ENCODE measurements at places on chromosomes 6 and 20.

GRCh38 chr6:66866801-66867200 is 1159.8 kb upstream of the EYS start:
- no peak for DNase-seq

DNA sequence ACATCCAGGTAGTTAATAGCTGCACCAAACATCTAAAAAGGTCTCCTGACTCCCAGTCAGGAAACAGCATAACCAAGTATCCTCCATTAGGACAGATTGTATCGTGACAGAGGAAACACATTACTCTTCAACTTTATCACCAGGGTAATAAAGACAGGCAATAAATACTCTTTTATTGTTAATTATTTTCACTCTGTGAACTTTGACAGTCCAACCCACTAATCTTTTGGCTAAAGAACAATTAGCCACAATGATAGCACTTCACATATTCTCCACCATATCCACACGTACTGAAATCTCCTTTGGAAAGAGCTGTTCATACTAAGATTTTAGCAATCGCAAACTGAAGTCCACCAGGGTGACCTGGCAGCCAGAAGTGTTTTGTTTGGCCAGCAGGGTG is 46.4 kb downstream of the ARHGAP18 start:
- DNase-seq = no peak

DNA sequence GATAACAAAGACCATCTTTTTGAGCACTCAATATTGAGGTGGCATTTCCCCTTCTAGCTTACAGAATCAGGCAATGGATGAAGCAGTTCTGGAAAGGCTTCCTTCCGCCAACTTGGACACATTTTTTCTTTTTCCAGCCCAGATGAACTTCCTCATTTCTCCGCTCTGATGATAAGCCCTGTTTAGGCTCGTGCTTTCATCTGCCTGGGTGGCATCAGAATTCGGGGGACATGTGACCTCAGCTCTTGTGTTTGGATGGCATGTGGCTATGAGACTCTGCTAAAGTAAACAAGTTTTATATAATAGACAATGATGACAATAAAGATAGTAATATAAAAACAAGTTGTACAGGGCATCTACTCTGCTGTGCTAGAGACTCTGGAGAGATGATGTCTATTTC is 796.7 kb downstream of the DHX35 start:
- no peak for DNase-seq

GRCh38 chr20:61562897-61563504 is 310.9 kb downstream of the CDH4 start:
- DNase-seq = no peak

DNA sequence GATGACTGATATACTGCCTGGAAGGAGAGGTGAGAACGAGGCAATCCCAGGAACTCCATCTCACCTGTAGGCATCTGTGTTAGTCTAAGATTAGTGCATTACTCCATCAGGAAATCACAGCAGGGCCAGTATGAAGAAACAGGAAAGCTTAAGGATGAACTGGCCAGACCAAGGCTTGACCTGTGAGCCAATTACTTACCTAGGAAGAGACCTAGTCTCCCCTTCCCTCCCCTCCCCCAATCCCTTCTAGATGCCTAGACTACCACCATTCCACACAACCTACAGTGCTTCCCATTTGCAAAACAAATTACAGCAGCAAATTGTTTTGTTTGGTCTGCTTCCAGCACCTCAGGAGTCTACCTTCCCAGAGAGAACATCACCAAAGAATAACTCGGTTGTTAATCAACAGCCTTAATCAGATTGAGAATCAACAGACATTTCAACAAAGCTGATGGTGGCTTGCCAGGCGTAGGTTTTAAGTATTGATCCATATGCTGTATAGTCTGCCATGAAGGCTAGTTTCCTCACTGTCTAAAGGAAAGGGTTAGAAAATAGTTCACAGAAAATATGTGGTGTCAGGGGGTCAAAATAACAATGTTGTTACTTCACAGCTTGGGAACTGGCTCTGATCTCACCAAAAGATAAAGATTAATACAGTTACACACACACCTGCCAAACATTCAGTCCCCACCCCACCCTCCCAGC is 10.1 kb downstream of the PKHD1 start:
- DNase-seq = no peak

DNA sequence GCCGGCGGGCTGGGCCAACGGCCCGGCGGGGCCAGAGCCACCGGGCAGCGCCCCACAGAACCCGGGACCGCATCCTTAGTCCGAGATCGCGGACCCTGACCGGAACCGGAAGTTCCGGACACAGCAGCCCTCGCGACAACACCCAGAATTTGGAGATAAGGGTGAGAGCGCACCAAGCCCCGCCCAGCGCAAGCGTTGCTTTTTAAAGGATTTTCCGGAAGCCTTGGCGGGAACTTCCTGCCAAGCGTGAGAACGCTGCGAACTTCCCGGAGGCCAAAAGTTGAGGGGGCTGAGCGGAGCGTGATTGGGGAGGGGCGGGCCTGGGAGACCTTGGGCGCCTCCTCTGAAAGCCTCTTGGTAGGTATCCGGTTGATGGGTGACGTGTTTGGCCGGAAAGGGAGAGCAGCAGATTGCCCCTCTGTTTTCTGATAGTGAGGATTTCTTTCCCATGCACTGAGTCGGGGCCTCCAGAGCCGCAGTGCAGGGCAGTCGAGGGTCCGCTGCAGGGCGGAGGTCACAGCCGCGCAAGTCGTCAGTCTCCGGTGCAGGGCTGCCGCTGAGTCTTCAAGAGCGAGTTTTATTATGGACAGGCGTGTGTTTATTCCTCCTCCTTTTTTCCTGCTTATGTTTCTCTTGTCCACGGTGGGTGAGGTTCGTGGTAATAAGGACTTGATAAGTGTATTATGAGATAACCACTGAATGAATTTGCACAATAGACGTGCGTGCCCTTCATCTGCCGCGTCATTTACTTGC is at the start of gene MTRF1L:
MTRF1L (minus strand) TSS at position 97 of the 753 bp plus-strand sequence; CDS start at position 73, 24 bp downstream.
- DNase-seq = peak; percentile 46

- DNase-seq = no peak
These were observed 23.3 kb upstream of the MYT1 start for GRCh38 chr20:64140956-64141355.

DNA sequence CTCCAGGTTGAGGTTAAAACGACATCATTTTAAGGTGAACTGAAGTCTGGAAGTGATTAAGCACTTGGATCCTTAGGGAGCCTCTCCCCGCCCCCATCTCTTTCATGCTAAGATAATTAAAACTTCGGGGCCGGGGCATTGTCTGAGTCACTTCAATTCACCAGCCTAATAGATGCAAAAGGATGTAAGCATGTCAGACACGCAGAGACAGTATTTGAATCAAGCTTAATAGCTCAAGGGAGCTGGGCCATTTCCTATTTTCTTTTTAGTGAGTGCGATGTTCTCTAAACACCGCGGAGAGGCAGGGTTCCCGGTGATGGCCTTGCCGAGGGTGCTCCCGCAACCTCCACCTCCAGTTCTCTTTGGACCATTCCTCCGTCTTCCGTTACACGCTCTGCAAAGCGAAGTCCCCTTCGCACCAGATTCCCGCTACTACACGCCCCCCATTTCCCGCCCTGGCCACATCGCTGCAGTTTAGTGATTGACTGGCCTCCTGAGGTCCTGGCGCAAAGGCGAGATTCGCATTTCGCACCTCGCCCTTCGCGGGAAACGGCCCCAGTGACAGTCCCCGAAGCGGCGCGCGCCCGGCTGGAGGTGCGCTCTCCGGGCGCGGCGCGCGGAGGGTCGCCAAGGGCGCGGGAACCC is 516 bp upstream of the IRF4 start:
- no peak for DNase-seq

GRCh38 chr20:47610247-47610944 is 108.7 kb downstream of the NCOA3 start:
- peak; percentile 43 for DNase-seq

DNA sequence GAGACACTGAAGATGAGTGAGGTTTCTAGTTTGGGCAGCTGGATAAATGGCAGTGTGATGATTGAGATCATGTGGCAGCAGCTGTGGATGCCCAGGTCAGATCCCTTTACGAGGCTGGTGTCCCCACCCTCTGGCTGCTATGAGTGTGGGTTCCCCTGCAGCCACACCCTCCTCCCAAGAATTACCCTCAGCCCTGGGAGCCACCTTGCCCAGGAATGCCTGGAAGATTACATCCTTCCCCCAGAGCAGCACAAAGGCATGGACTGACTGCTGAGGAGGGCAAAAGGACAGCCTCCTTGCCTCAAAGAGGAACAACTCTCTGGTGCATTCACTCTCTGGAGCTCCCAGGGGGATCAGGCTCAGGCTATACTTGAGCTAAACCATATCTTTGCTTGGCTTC is 15.0 kb upstream of the PKHD1 start:
- no peak for DNase-seq

DNA sequence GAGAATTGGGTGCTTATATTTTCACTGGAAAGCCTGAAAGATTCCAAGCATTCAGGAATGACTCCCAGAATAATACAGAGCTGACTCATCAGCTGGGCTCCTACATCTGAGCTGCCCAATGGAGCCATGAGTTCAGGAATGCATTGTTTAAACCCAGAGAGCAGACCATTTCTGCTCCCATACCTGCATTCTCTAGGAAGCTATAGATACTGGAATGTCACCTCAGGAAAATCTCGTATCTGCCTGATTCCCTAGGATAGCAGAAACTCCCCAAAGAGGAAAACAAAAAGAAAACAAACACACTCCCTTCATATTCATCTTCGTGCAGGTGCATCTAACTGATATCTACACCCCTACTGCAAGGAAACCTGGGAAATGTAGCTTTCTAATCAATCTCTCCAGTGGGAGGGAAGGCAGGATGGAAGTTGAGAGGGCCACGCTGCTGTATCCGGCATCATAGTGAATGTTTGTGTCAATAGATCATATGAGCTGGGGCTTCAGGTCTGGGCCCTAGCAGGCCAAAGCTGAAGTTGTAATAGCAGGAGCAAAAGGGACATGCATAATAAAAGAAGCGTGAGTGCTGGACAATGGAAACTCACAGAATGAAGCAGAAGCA is 8.2 kb upstream of the SLC2A12 start:
- no peak for DNase-seq
